ENCODE measurements at places on chromosomes 3 and 15.
A peak's percentile ranks its signal among the peaks of the same experiment; 100 is the strongest.

DNA sequence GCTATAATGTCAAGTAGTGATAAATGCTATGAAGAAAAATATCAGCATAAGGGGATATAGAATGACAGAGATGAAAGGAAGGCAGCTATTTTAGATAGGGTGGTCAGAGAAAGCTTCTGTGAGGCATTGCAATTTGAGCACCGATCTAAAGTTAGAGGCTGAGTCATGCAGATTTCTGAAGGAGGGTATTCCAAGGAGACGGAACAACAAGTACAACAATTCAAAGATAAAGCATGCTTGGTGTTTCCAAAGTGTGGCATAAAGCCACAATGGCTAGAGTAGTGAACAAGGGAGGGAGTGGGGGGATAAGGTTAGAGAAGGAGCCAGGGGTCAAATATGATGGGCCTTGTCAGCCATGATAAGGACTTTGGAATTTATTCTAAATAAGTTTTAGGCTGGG lies 71.9 kb downstream of the PFN2 start:
- DNase-seq, result peak; percentile 18

GRCh38 chr3:101377209-101377608 lies 56.8 kb upstream of the IMPG2 start:
- no peak for DNase-seq

DNA sequence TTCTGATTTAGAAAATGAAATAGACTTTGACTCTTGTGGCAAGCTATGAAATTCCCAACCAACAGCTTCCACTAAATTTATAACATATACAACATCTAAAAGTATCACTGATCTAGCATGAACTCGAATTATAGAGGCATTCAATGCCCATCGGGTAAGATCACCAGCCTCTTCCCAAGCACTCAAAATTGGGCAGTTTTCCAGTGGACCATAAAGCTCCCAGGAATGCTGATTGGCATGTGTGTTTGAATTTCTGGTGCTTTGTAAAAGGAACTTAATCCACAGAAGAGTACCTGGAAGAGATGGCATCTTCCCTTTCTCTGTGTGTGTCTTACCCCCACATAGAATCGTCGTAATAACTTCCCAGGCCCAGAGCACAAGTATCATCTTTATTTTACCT lies 10.0 kb downstream of the LRTM1 start:
- no peak for DNase-seq

GRCh38 chr15:59160880-59161593 lies 45.6 kb upstream of the LDHAL6B start:
- DNase-seq, result no peak

GRCh38 chr3:45442679-45443253 lies 54.4 kb downstream of the LARS2 start:
- DNase-seq, result no peak

DNA sequence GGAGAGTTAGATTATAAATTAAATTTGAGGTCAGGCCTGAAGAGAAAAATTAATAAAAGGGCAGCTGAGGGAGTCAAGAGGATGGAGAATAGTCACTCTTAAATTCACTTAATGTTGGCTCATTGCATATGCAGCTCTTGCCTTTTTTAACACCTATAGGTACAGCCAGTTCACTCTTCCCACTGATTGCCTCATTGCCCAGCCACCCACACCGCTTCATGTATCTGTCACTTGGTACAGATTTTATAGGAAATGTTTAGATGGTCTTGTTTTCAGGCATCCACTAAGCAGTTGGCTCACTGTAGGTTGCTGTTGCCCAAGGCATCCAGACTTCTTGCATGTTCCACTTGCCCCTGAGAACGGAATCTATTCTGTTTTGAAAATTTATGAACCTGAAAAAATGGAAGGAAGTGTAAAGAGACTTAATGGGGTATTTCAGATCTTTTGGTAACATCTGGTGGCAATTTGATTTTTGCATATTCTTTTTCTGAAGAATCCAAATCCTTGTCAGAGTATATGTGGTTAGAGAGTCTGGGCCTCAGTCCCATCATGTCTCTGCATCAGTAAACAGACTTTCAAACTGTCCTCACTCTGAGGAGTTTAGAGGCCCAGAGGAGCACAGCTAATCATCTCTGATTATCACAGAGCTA lies 151.9 kb downstream of the RBPMS2 start:
- DNase-seq, result no peak

DNA sequence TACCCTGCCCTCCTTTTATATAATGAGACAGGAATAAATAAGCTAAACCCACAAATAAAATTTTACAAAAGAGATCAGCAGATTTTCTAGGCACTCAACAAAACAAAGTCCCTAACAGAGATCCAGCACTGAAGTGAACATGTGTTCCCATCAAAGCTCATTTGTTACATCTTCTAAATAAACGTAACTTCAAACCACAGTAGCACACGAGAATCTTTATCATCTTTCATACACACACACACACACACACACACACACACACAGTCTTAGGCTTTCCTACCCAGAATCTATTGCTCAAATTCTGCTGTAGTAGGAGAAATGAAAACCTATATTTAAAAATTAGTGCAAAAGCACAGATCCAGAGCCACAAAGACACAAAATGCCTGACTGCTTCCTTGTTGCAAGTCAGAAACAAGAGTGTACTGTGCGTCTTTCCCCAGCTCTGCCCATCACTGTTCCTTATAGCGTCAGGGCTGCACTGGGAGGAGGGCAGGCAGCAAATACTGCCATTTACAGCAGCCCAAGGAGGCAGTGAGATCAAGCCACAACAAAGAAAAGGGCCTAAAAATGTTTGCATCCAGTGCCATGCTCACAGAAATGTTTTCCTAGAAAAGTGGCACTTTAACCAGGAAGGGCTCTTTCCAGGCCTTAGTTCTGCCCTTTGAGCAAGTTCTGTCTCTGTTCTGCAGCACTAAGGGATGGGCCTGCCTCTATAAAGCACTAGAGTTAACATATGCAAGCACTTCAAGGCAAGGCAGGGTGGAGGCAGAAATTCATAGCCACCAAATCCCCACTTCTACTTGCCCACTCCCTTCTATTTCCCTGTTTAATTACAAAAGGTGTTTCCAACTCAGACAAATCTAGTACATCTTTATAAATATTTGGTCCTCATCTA lies 6.0 kb downstream of the IP6K1 start:
- DNase-seq, result no peak

DNA sequence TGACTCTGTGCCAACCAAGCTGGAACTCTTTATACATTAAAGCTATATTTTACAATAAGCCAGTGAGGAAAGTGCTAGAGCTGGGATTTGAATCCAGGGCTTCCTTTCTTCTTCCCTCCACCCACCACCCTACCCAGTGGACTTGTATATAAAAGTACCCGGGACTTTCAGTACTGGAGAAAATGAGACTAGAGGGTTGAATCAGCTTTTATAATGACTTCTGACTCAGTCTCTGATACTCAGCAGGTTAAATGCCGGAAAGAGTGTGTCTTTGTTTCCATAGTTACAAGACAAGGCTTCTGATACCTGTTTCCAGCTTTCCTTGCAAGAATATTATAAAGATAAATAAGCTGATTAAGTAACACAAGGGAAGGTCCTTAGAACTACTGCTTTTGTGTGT lies 80.9 kb downstream of the FRMD4B start:
- peak; percentile 70 for DNase-seq

DNA sequence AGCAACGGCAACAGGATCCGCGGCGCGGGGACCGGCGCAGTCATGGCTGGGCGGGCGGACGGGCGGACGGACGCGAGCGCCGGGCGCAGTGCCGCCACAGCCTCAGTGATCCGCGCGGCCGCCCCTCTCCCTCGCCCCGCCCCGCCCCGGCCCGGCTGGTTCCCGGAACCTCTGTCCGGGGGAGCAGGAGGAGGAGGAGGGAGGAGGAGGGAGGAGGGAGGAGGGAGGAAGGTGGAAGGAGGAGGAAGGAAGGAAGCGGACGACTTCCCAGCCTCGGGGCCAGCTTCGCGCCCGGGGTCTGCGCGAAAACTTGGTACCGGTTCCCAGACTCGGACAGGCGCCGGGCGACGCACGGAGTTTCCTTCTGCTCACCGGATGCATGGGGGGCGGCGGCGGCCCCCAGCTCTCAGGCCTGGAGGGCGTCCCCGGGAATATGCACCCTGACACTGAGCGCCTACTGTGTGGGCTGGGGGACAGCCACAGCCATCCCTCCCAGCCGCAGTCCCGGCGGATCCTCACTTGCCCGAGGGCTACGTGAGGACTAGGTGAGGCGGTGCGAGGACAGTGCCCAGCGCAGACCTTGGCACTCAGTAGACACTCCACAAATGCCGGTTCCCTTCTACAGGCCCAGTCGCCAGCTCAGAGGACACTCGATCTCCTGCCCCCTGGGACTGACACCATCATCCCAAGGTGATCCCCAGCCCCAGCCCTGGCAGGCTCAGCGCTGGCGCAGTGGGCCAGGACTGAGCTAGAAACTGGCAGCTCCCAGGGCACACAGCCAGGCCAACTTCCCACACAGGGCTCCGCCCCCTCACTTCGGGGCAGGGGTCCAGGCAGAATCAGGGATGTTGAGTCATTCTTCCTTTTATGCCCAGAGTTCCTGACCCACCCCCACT lies at the start of gene SHISA5:
TSS of gene SHISA5 (minus strand) at position 124 of the 896 bp plus-strand sequence. CDS start at position 44, 80 bp downstream.
- no peak for DNase-seq

- DNase-seq, result no peak
Observed at GRCh38 chr15:75620841-75621391, 4.6 kb downstream of the SNUPN start.

DNA sequence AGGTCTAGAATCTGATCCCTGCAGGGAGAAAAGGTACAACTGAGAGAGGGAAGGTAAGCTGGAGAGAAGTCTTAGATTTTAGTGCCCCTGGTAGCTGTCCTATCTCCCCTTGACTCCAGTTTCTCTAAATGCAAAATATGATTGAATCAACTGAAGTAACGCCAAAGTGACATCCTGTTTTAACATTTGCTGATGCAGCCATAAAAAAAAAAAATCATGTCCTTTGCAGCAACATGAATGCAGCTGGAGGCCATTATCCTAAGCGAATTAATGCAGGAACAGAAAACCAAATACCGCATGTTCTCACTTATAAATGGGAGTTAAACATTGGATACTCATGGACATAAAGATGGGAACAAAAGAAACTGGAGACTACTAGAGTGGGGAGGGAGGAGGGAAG lies 42.4 kb upstream of the LCTL start:
- no peak for DNase-seq

- DNase-seq, result no peak
Observed at GRCh38 chr3:194470615-194471014, 16.2 kb downstream of the ATP13A3 start.
